Activated T-cell treated with anti-CD3 and anti-CD28 coated beads, Interleukin-2, amount 50 U/mL, for 4 hours (primary cell): ENCODE measurements at places on chromosomes 12 and 14.

- DNase-seq, result no peak
Measured at GRCh38 chr12:30927222-30927611, 669 bp downstream of the TSPAN11 start.

- DNase-seq, result no peak
Measured at GRCh38 chr12:125633686-125634085, 568.5 kb downstream of the AACS start.

- DNase-seq, result no peak
Measured at GRCh38 chr12:51028813-51029150, 2.6 kb upstream of the SLC11A2 start.

GRCh38 chr12:94792693-94793092 lies 142.3 kb upstream of the TMCC3 start:
- no peak for DNase-seq

DNA sequence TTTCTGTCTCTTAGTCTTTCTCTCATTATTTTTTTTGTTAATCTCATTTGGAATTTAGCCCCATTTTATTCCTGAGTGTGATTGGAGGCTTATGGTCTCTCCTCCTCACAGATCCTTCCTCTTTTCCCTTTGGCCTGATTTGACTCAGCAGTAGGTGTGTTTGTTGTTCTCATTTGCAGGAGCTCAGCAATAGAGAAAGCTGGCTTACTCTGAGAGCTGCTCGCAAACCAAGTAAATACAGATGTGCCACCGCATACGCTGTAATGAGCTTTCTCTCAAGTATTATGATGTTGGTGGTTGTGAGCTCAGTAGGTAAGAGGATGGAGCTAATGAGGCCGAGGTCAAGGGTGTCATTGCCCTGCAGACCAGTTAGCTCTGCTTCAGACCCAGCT lies 206.5 kb downstream of the ETV6 start:
- DNase-seq, result no peak

DNA sequence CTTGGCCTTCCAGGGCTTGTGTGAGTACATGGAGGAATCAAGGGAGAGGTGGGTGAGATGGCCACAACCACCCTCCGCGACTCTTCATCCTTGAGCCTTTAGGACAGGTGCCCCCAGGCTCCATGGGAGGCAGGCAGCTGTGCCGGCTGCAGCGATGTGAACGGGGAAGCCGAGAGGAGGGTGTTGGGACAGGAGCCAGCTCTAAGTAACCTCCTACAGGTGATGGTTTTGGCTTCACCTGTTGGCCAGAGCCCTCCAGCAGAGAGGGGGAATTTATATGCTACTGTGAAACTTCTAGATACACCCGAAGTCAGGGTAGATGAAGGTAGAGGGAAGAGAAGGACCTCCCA lies 132.2 kb upstream of the HIF1A start:
- no peak for DNase-seq

GRCh38 chr12:32036477-32037263 lies 70.0 kb upstream of the BICD1 start:
- no peak for DNase-seq

DNA sequence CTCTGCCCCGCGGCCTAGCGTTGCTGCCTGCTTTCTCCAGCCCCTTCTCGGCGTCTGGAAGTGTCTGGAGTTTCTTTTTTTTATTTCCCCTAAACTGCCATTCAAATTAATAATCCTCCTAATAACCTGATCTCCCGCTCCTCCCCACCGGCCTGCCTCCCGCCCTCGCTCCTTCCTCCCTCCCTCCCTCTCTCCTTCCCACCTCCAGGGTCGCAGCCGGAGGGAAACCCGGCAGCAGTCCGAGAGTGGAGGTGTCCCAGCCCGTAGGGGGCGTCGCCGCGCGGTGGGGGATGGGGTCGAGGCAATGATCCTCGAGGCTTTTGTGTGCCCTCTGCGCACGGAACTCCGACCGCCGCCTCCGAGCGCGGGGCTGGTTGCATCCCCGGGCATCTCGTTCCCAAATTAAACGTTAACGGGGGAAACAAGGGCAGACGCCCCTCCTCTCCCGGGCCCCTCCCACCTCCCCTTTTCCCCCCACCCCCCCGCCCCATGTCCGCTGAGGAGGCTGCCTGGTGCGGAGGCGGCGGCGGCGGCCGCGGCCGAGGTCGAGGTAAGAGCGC lies 1.0 kb upstream of the SOCS2 start:
- DNase-seq, result peak; percentile 64

- DNase-seq, result no peak
Measured at GRCh38 chr12:47722941-47723631, 2.2 kb downstream of the ENDOU start.

GRCh38 chr12:76901628-76902380 lies 23.0 kb upstream of the CSRP2 start:
- DNase-seq, result no peak

- DNase-seq, result no peak
Measured at GRCh38 chr12:27970401-27971120, 2.0 kb downstream of the PTHLH start.

- no peak for DNase-seq
Measured at GRCh38 chr14:28762303-28762954, 4.2 kb upstream of the FOXG1 start.

DNA sequence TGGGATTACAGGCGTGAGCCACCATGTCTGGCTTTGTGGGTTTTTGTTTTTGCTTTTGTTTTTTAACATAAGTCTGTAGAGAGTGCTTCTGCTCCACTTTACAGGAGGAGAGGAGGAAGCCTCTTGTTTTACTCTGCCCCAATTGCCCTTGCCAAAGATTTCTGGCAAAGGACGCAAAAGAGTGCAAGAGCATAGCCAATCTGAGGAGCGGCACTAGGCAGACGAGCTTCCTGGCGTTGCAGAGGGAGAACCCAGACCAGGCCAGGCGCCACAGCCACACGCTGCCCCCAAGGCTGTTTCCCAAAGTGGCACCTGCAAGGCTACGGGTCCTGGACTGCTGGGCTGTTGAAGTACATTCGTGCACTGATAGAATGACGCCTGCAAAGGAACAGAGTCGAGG lies 96.2 kb downstream of the BBS10 start:
- no peak for DNase-seq

DNA sequence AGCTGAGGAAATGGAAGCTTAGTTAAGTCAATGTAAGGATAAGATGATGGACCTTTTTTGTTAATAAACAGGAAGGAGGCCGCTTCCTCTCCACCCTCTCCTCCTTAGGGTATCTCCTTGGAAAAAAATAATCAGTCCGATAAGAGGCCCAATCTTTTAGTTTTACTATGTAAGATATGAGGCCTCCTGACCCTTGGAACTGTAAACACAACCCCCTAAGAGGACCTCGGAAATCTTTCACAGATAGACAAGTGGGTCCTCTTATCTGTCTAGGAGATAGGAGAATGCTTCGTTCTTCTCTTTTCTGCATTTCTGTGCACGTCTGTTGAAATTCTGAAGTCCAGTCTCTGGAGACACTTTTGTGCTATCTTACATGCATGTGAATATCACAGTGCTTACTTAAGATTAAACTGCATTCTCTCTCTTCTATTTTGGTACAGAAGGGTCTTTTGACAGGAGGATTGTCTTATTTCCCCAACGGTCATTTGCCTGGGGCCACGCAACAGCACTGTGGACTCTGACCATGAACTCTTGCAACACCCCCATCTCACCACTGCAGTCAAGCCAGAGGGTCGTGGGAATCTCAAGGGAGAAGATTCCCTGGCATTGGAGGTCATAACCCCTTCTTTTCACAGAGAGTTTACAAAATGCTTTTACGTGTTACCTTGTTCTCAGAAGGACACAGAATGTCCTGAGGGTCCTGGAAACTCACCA lies 313.0 kb upstream of the RTL1 start:
- DNase-seq, result no peak

- no peak for DNase-seq
Measured at GRCh38 chr12:4830556-4831210, 79.0 kb upstream of the KCNA1 start.

DNA sequence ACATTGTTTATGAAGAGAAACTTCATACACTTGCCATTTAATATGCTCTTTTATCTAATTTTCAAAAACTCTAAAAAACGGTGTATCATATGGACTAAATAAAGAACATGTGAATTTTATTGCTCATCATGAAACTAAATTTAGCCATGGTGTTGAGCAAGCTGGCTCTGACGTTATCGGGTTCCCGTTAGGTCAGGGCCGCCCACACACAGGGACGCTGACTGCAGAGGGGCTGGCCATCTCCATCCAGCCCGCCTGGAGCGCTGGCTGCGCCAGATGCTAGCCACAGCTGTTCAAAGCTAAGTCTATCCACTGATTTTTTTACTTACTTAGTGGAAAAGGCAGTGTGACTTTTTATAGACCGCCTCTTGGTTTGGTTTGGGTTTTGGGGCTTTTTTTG lies 36.5 kb upstream of the DYNC1H1 start:
- DNase-seq, result no peak
